NCI-H2081 treated with DMSO at 0.1 percent for 48 hours (cell line): ENCODE measurements at places on chromosomes 5 and 9.

GRCh38 chr9:17137566-17137965, 2.7 kb downstream of the CNTLN start:
- DNase-seq = no peak

- no peak for DNase-seq
These were observed 441.6 kb upstream of the BRINP1 start for GRCh38 chr9:119810645-119811429.

- DNase-seq = no peak
These were observed 69.5 kb upstream of the GARNL3 start for GRCh38 chr9:127194881-127195713.

DNA sequence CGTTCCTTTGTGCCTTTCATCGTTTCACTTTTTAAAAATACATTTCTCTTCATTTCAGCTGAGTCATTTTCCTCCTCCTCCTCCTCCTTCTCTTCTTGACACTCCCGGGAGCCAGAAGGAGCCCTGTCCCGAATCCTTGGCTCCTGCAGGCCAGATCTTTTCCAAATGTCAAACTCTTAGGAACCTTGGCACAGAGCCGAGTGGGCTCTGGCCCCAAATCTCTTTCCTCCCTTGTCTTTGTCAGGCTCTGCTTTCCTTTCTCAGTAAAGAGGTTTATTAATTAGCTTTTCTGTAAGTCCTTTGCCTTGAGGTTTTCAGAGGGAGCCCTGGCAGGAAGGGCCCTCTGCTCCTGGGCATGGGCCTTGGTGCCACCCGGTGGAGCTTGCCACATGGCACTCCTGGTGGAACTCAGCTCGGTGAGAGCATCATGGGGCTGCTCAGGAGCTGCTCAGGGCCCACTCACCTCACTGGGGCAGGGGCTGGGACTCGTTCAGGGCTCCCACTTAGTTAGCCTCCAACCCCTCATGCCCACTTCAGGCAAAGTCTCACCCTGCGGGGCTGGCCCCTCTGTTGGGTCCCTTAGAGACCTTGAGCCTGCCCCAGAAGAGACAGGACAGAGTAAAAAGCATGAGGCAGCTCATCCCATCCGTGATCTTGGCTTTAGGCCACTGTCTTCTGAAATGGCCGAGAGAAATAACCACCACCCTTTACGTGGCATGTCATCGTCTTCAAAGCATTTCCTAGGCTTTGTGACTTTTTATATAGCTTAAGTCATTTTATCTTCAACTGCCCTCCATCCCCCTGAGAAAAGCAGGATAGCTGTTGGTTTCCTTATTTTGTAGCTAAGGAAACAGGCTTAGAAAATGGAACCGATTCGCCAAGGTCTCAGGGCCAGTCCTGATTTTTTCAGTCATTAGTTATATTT, 17.1 kb downstream of the STC2 start:
- DNase-seq = no peak

GRCh38 chr5:17213938-17214337, 3.5 kb upstream of the BASP1 start:
- no peak for DNase-seq

DNA sequence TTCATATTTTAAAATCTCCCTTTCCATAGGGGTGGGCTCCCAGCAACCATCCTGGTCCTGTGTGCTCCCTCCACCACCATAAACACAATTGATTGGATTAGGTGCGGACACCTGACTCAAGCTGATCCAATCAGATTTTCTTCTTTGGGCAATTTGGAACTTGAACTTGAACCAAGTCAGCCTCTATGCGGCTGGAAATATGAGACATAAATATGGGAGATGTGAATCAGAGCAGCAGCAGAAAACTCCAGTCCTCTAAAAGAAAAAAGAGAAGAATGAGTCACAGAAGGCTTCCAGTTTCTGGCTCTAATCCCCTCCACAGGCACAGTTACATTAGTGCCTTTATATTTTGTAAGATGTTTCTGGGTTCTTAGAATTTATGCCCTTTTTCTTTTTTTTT, 306.6 kb downstream of the MLLT3 start:
- DNase-seq = no peak

DNA sequence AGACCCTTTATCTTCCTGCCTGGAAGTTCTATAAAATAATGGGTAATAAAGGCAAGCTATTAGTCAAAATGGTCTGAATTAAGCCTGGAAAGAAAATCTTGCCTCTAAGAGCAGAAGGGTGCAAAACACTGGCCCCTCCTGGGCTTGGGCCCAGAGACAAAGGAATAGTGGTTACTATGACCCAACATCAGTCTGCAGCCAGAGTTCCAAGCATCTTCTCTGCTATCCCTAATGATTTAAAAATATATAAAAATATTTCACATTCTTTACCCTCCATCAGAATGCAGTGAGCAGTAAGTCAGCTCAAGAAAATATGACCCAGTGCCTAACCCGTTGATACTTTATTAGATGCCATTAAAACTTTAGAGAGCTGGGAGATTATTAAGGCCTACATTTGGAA, 14.7 kb downstream of the TNFAIP8 start:
- no peak for DNase-seq

GRCh38 chr5:82799361-82800077, 277.7 kb downstream of the TMEM167A start:
- no peak for DNase-seq
